Muscle of back (tissue), 13 donors: ENCODE measurements at places on chromosomes 5 and 9. TPM values are rescaled to one million over a fixed set of nuclear protein-coding genes. Genes with fewer than 3 reads are reported as not detected.

GRCh38 chr9:118652912-118653311 is 716.3 kb downstream of the BRINP1 start:
- DNase-seq = no peak

DNA sequence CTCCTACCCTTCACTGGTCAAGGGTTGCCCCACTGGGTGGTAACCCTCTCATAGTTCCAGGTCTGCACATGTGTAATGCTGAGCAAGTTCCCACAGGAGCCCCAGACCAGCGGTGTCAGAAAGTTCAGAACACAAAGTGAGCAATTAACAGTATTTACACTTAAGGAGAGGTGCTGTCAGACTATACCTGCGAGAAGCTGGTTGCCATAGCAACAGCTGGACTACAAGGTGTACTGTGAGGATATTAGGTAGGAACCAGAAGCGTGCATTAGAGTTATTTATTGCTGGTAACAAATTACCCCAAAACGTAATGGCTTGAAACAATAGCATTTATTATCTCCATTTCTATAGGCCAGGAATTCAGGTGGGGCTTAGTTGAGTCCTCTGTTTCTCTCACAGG is 317.0 kb upstream of the RPS23 start:
- no peak for DNase-seq

The MACIR gene
- polyA plus RNA-seq = 10.3 TPM

The QSOX2 gene
- 7.8 TPM for polyA plus RNA-seq

The IQGAP2 gene
- polyA plus RNA-seq = 14.4 TPM

The GABRB2 gene
- polyA plus RNA-seq = 2.3 TPM

The FGF1 gene
- polyA plus RNA-seq = 8.3 TPM

GRCh38 chr9:109117856-109118807 is 1.6 kb downstream of the TMEM245 start:
- DNase-seq = no peak

DNA sequence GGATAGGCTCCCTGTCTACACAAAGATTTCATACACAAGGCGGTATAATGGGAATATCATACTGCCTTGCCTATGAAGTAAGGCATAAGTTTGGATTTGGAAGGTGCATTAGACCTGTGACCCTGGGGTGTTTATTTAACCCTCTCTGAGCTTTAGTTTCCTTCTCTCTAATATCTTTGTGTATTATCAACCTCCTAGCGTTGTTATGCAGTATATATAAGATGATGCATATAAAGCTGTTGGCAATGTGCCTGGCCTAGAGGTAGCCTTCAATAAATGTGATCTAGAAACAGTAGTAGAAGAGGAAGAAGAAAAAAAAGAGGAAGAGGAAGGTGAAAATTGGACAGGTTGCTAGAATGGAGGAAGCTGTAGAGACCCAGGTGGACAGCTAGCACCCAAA is 311.6 kb upstream of the CLINT1 start:
- no peak for DNase-seq

DNA sequence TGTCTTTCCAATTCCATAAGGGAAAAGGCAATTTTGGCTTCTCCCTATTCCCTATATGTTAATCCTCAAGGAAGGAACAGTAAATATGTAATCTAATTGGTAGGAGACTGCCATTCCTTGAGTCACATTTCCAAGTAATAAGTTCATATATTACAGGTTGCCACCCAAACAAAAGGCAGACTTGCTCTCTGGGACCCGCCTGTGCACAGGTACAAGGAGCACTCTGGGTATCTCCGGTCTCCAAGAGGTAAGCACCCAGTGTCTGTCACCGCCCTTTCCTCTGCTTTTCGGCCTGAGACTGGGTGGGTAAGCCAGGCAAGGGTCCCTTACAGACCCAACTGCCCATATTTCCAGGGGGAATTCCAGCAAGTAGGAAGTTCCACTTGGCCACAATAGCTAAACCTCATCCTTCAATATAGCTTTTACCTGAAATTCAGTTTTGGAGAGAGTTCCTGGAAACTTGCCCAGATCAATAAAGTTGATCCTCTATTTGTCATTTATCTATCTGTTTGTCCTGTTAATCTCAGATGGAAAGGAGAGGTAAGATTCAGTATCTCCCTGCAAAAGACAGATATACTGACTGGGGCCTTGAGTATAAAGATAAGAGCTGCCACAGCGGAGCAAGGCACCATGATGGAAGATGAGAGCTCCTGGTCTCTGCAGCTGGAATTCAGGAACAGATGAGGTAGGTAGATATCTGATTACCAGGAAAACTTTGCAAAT is 81.8 kb downstream of the SUSD1 start:
- DNase-seq = no peak

GRCh38 chr5:136208916-136209315 is 16.0 kb upstream of the SMIM32 start:
- DNase-seq = no peak

- peak; percentile 78 for DNase-seq
Observed at GRCh38 chr5:68287976-68288706, 72.6 kb downstream of the PIK3R1 start.

- DNase-seq = no peak
Observed at GRCh38 chr5:38048400-38048799, 208.6 kb upstream of the GDNF start.

GRCh38 chr9:93473411-93473810 is 20.0 kb upstream of the FAM120AOS start:
- DNase-seq = no peak

- no peak for DNase-seq
Observed at GRCh38 chr5:88602584-88602983, 280.4 kb downstream of the MEF2C start.

DNA sequence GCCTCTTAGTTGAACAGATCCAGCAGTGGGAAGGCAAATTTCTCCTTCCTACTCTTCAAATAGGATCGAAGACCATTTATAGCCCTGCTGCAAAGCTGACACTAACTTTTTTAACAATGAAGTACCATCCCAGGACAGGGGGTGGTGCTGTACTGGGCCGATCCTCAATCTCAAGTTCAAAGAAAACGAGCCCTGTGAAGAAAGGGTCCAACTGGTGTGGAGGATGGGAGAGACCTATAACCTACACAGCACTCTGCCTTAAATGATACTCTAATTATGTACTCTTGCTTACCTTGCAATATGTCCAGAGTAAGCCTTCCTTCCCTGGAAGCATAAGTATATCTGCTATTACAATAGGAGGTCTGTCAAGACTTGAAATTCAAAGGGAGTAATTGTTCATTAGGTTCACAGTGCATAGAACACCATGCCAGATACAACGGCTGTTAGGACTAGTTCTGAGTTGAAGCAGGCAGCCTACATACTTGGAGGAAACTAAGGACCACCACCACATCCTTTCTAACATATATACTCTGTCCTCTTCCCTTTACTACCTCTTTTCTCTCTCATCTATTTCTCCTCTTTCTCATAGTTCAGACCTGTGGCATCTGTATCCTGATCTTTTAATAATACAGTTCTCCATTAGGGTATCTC is 6.2 kb downstream of the ETF1 start:
- DNase-seq = no peak

The WDR38 gene
- not detected for polyA plus RNA-seq

GRCh38 chr5:73644385-73644963 is 18.5 kb downstream of the ARHGEF28 start:
- DNase-seq = no peak

The CFAP157 gene
- 1.3 TPM for polyA plus RNA-seq

The ARID3C gene
- not detected for polyA plus RNA-seq

The PRDM9 gene
- not detected for polyA plus RNA-seq

GRCh38 chr9:36940881-36941280 is 93.2 kb downstream of the PAX5 start:
- no peak for DNase-seq

GRCh38 chr5:80895523-80895922 is 64.6 kb upstream of the RASGRF2 start:
- DNase-seq = no peak

GRCh38 chr5:91074615-91075014 is 308.5 kb downstream of the ARRDC3 start:
- no peak for DNase-seq

The SLC1A1 gene
- 0.81 TPM for polyA plus RNA-seq

DNA sequence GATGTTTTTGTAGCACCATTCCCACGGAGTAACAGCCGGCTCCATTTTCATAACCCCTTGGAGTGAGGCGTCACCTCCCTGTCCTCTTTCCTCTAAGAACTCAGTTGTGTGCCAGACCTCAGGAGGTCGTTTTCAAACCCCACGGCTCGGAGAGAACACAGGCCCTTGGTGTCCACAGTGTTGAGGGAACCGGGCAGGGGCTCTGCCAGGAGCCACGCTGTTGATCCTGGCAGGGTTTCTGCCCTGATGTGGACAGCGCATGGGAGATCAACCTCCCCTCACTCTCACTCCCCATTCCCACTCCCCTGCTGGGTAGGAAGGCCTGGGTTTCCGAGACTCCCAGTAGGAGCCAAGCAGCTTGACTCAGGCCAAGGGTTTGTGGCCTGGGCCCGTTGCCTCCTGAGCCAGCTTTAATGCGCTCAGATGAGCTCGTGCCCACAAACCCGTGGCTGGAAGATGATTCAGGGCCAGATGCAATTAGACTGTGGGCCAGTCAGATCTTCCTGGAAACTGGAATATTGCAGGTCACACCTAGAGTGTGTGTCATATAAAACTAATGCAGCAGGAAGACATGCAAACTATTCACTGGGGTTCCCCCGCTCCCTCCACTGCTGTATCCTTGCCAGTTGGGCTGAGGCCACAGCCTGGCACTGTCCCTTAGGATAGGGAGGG is 133.4 kb downstream of the SLC12A2 start:
- DNase-seq = no peak

The PTGS1 gene
- 5.3 TPM for polyA plus RNA-seq

The C9orf50 gene
- polyA plus RNA-seq = not detected

DNA sequence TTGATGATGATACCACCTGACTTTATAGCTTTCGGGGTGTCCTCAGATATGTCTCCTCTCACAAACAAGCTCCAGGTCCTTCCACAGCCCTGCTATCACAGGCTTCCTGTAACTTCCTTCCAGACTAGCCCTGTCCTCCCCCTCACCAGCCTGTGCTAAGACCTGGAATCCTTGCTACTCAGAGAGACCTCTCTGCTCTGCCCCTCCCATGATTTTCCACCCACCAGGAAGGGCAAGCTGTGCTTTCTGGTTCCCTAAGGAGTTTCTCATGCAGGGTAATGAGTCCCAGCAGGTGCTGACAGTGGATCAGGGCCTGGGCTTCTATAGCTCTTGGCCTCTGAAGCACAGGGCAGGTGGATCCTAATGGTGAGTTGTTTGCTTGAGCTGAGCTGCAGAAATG is 86.9 kb downstream of the AOPEP start:
- no peak for DNase-seq

The CCNI2 gene
- 0.60 TPM for polyA plus RNA-seq

DNA sequence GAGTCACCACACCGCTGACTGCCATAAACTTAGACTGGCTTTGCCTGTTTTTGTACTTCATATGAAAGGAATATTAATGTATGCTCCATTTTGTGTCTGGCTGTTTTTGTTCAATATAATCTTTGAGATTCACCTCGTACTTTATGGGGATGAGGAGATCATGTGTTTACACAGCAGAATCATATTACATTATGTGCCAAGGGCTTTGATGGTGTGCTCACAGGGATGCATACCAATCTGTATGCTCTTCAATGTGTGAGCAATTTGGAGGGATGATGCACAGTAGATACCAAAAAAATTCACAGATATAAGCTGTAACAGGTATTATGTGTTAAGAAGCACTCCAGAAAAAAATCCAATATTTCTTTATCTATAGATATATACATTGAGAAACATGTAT is 113.7 kb downstream of the GABRB2 start:
- no peak for DNase-seq

The NEURL1B gene
- polyA plus RNA-seq = 34.6 TPM

The ELAVL2 gene
- 5.5 TPM for polyA plus RNA-seq

- DNase-seq = no peak
Observed at GRCh38 chr9:29866556-29866955, 2293.3 kb upstream of the C9orf72 start.

The PCDHA6 gene
- polyA plus RNA-seq = 0.08 TPM

DNA sequence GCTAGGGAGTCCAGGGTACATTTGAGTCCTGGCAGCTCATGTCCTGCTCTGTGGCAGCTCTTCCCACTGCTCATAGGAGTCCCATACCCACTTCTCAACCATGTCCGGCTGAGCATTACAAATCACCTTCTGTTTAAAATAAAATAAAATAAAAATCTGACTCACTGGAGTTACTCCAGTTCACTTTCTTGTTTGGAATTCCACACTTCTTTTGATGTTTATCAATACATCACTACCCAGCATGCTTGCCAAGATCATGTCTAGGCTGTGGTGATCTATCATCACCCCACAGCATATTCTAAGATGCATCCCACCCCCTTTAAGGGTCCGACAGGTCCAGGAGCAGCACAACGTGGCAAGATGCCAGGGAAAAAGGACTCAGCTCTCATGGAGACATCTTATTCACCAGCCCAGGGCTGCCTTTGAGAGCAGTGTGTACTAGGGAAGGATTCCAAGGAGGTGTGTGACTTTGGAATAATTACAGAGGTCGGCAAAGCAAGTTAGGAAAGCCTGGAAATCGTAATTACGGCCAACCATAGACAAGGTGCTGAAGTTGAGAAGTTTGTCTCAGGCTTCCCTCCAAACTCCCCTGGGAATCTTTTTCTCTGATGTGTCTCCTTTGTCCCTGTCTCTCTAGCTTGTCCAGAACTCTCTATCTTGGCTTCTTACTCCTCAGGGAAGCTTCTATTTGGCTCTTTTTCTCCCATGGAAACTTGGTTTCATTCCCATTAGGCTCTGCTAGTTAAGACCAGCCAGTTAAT is 111.4 kb upstream of the SLC1A3 start:
- peak; percentile 25 for DNase-seq

DNA sequence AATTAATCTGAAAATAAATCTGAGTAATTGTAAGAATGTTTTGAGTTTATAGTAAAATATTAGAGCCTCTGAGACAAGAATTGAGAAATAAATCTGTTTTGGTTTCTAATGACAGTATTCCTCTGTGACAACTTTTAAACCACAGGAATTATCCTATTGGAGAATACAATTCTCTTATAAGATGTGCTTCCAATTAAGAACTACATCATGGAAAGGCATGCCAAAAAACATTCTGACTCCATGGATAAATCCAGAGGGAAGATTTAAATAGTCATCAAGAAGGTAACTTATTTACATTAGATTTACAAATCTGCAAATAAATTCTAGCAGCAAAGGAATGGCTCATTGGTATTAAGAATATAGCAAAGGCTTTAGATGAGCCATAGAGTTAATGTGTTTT is 178.3 kb upstream of the ACOT12 start:
- DNase-seq = peak; percentile 44

DNA sequence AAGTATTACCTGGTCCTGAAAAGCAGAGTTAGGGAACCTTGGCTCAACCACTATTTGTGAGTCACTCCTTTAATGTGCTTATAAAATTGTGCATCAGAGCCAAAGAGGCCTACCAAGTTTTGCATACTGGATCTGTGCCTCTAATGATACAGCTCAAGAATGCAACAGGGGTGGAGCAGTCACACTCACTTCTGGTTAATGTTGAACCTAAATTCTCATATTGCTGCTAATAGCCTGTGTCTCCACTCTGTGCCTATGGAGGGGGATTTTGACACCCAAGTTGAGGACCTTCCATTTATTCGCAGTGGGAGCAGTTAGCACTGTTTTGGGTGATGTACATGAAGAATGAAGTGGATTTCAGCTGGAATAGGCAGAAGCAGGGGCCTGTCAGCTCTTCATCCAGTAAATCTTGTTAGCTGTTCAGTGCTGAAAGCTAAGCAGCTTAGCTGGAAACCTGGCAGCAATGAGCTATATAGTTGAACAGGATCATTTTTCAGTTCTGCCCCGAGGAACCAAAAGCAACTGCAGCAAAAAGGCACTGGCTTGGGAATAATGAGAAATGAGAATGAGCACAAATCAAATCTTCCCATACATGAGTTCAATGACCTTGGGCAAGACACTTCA is 9.7 kb downstream of the SH3TC2 start:
- DNase-seq = peak; percentile 65
